SJCRH30 (cell line): ENCODE measurements at places on chromosomes 13 and 19.

DNA sequence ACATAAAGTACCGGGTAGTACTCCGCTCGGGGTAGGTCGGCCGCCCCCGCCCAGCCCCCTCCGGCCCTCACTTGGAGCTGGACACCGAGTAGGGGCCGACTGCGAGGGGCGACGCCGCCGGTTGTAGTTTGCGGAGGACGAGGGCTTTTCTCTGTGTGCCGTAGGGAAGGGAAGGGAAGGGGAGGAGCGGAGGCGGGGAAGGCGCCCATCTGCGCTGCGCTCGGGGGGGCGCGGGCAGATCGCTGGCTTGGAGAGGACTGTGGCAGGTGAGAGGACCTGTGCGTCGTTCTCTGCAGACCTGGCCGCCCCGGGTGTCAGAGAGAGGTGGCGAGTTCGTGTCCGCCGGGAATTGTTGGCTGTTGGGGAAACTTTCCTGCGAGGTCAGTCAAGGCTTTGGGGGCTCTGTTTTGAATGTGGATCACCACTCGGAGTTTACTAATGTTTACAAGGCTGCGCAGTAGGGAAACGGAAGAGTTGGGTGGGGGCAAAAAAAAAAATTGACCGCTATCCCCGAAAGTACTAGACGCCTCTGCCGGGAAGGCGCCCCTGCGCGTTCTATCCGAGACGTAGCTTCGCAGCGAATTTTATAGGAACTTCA is 1.4 kb downstream of the ING1 start:
- peak; percentile 55 for DNase-seq

DNA sequence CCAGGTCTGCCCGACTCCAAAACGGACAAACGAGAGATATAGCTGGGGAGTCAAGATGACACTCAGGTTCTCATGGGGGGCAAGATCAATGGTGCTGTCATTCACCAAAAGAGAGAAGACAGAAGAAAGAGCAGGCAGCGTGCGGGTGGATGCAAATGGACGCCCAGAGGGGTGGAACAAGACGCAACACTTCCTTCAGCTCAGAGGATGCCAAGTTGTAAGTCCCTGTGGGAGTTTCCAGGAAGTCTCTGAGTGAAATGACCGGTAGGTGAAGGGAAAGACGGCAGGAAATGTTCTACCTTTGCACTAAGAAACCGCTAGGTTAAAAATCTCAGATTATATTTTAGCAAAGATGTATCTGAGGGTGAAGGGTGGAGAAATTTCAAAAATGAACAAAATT is 26.5 kb downstream of the TUBGCP3 start:
- no peak for DNase-seq

GRCh38 chr13:90918536-90918935 is 429.0 kb upstream of the MIR17HG start:
- DNase-seq, result no peak

- DNase-seq, result no peak
Measured at GRCh38 chr13:30147421-30147820, 159.9 kb downstream of the KATNAL1 start.

DNA sequence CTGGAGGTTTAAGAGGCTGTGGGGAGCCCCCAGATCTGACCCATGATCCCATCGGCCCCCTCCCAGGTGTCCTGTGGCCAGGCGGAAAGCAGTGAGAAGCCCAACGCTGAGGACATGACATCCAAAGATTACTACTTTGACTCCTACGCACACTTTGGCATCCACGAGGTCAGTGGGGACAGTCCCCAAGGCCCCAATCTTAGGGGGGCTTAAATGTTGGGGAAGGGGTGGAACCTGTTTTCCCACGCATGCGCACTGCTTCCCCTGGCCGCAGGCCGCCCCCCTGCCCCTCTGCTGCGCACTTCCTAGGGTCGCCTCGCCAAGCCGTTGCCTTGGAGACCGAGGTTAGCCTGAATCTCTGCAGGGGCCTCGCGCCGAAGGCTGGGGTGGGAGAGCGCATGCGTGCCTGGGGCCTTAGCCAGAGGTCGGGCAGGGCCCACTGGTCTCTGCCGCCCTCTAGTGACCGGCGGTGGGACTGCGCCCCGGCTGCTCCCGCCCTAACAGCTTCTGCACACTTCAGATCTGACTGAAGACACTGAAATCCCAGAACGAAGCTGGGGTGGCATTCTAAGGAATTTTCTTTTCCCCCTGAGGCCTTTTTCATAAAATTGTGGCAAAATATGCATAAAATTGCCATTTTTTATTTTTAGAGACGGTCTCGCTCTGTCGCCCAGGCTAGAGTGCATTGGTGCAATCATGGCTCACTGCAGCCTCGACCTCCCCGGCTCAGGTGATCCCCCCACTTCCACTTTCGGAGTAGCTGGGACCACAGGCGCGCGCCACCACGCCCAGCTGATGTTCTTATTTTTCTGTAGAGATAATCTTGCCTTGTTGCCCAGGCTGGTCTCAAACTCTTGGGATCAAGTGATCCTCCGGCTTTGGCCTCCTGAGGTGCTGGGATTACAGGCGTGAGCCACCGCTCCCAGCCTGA is 3.6 kb downstream of the PRMT1 start:
- peak; percentile 95 for DNase-seq
